ENCODE measurements at places on chromosomes 6 and 20.
A peak's percentile ranks its signal among the peaks of the same experiment; 100 is the strongest.

GRCh38 chr20:19761326-19761725 is 3.3 kb downstream of the RIN2 start:
- no peak for DNase-seq

DNA sequence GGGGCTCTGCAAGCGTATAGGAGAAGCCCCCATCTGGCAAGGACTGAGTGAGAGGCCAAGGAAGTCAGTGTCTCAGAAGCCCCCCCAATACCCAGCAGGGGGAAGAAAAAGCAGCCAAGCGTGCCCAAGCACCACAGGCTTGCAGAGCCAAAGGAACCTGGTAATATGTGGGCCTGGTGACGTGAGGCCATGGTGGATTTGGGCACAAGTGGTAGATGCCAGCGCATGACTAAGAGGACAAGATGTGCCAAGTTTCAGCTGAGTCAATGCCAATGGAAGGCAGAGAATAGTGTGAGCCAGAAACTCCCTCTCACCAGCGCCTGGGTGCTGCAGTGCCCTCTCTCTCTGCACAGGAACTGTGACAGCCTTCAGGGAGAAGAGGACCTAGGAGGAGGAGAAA is 110.0 kb downstream of the QRSL1 start:
- no peak for DNase-seq

GRCh38 chr6:30378290-30378937 is 33.5 kb downstream of the RPP21 start:
- no peak for DNase-seq

DNA sequence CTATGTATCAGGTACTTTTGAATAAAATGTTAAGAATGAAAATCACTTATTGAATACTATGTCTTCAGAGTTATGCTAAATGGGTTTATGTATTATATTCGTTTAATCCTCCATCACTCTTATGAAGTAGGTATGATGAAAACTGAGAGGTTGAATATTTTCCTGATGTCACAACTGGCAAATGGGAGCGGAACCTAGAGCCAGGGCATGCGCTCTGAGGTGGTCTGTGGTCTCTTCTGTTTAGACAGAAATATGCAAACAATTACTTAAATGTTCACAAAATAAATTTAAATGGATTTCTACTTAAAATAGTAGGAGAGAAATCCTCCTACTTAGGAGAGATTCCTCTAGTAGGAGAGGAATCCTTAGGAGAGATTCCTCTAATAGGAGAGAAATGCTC is 21.3 kb upstream of the UTRN start:
- DNase-seq: no peak

GRCh38 chr6:92024110-92024509 is 1395.2 kb downstream of the EPHA7 start:
- DNase-seq: no peak

DNA sequence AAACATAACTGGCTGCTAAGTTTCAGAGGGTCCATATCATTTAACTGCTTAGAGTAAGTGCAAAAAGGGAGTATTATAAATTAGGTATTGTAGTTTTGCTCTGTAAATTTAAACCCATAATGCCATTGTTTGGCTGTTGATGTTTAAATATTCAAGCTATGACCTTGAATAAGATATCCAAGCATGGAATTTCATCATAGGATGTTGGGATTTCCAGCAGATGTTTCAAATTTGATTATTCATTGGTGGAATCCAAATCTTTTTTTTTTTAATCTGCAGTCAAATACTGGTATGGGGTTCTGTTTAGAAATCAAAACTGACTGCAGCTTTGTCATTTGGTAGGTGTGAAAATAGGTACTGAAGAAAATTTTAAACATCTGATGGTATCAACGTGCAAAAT is 161.0 kb downstream of the KHDC1L start:
- no peak for DNase-seq

GRCh38 chr20:431012-431904 is 23.2 kb downstream of the RBCK1 start:
- no peak for DNase-seq

- DNase-seq: no peak
Measured at GRCh38 chr20:6311097-6311496, 188.3 kb upstream of the FERMT1 start.

GRCh38 chr20:39124064-39124463 is 161.9 kb downstream of the DHX35 start:
- DNase-seq: no peak

GRCh38 chr20:43492101-43492500 is 15.4 kb upstream of the L3MBTL1 start:
- DNase-seq: no peak

- DNase-seq: peak; percentile 71
Measured at GRCh38 chr6:31441365-31442267, 38.2 kb downstream of the MICA start.

DNA sequence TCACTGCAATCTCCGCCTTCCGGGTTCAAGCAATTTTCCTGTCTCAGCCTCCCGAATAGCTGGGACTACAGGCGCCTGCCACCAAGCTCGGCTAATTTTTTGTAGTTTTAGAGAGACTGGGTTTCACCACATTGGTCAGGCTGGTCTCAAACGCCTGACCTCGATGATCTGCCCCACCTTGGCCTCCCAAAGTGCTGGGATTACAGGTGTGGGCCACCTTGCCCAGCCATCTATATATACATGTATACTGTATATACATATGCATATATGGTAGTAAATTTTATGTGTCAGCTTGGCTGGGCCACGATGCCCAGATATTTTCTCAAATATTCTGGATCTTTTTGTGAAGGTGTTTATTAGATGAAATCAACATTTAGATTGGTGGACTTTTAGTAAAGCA is 18.8 kb downstream of the RBL1 start:
- DNase-seq: no peak

DNA sequence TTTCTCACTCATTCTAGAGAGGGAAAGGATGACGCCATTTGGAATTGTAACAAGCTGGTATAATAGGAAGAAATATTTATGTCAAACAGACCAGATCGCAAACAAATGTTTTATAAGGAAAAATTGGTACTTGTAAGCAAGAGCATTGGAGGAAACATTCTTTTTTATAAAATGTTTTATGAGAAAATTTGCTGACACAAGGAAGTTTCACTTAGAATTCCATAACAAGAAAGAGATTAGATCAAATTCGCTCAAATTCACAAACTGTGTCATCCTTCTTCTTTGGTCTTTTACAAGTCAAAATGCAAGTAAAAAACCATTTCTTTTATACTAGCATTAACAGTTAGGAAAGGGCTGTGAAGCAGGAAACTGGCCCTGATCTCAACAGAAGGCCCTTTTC is 179.9 kb downstream of the TRDN start:
- no peak for DNase-seq

DNA sequence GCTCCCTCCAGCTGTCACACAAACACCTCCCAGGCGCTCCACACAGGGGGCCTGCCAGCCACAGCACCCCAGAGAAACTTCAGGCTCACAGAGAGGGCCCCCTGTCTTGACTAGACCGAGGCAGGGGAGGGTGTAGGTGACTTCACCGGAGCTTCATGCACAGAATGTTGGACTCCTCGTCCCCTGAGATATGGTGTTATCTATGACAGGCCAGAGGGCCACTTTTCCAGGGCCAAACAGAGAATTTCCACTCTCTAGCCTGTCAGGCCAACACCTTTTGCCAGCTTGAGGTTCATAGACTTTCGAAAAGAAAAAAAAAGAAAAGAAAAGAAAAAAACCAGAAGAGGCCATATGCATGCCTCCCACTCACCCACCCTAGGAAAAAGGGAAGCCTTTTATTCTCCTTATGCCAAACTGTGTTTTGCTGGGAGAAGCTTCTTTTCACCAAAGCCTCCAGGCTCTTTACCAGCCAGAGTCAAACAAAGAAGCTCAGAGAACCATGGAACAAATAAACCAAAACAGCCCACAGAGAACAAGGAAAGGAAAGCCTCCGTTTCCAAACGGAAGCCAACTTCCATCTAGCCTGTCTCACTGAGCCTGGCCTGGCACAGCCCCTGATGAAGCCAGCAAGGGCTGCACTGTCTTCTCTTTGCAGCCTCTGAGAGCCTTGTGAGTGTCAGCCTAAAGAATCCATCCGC is 313.2 kb upstream of the JARID2 start:
- no peak for DNase-seq

DNA sequence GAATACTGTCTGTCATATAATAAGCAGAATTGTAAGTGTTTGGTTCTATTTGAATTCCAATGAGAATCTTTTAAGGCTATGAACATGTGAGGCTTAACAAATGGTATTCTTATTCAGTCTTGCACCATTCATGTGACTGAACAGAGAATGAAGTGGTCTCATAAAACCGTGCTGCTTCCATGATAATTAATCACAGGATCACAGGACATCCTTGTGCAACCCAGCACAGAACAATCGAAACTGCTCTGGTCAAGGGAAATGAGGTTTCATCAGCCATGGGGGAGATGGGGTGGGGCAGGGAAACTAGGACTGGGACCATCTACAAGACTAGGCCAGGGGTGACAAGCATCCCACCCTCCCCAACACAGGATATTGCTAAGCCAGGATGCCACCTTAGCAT is 6.0 kb downstream of the PPIL6 start:
- no peak for DNase-seq

DNA sequence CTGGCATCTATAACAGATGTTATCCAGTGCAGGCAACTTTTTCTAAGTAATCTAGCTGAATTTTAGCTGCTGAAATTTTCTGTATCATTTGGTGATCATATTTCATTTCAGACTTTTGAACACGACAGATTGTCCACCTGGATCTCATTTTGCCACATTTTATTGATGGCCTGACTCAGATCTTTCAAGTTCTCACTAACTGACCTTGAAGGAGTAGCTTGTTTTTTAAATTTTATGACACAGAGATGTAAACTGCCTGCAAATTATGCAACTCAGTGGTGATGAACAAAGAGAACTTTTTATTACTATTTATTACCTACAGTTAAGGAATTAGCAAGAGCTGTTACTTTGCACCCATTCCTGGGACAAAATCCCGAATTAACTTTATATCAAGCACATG is 366.4 kb downstream of the PAX1 start:
- DNase-seq: no peak

DNA sequence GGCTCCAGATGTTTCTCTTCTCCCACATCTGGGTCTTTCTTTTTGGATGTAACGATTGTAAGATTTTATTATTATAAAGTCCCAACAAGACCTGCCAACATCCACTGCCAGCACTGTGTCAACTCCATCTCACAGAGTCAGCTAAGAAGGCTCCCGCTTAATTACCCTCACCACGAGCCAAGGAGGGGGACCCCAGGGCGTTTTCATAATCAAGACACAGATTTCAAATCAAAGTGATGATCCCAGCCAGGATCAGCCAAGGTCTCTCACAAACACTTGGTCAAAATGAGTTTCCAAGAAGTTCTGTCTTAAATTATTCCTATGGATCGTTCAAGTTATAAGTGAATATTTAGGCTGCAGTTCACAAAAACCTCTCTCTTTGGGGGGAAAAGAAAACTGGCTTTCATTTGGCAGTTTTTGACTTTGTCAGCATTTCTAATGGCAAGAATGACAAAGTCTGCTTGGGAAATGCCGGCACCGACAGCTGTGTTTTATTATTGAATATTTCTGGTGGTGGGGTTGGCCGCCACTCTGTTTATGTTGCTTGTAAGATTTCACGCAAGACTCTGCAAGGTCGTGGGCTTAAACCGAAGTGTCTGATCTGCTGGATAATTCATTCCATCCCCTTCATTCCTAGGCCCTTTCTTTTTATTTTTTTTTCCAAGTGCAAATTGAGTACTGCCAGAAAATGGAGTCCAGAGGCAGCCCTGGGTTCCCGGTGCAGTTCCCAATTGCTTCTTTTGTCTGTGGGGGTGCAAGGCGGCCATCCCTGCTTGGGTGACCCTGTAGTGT is 170.2 kb upstream of the PMEPA1 start:
- DNase-seq: no peak

GRCh38 chr20:42483730-42484303 is 705.9 kb downstream of the PTPRT start:
- DNase-seq: no peak

- DNase-seq: no peak
Measured at GRCh38 chr6:31861919-31862343, 690 bp downstream of the NEU1 start.

DNA sequence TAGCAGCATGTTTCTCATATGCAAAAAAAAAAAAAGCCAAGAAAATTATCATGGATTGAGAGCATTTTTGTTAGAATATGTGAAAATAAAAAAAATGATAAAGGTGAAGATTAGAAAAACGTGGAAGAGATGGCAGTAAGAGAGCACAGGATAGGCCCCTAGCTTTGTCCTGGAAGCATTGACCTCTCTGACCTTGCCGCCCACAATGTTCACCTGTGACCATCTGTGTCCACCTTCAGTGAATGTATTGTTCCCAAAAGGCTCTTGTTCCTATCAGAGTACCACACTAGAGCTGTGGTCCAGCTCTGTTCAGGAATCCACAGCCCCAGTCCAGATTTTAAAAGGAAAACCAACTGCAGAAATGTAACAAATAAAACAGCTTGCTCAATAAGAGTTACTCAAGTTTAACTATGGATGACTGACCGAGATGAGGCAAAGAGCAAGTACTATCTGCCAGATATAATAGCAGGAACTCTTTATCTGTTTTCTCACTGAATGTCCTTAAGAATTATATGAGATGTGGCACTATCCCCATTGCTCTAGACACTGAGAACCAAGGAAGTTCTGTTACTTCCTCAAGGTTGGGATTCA is 287.7 kb upstream of the STXBP5 start:
- no peak for DNase-seq

DNA sequence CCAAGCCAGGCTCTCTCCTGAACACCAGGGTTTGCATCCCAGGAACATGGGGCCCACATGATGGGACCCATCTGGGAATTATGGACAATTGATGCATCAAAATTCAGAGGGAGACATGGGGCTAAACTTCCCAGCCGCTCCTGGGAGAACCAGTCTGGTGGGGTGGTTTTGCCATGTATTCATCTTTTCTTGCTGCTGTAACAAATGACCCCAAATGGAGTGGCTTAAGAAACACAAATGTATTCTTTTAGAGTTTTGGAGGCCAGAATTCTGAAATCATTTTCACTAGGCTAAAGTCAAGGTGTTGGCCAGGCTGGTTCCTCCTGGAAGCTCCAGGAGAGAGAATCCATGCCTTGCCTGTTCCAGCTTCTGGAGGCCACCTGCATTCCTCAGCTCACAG is 6.5 kb downstream of the SLC13A3 start:
- DNase-seq: no peak

DNA sequence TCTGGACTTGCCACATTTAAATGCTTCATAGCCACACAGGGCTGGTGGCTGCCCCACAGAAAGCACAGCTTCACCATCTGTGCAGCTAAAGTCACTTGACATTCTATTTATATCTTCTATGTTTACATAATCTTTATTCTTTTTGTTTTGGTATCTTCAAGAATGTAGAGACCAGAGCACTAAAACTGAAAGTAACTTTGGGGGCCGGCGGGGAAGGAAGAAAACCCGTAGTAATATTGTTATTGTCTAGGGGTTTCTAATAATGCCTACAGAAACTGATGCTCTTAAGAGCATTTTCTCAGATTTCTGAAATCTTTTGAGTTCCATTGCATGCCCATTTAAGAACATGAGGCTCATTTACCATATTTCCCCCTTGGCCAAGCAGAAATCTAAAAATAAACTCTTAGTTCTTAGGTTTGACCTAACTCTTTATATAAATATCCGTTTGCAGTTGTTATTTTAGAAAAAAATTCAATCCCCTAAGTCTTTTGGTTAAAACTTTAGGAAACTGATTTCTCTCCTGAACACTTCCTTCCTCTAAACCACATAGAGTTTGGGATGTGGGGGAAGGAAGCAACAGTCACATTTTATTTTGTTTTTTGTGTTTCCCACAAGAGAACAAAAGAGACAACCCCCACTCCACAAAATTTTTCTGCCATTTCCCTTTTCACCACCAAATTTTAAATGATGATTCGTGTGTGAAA is 207.6 kb downstream of the OGFRL1 start:
- DNase-seq: no peak
